ENCODE measurements at places on chromosomes 6 and 20.
A peak's percentile ranks its signal among the peaks of the same experiment; 100 is the strongest.

- peak; percentile 36 for DNase-seq
These were observed 12.9 kb downstream of the PARD6B start for GRCh38 chr20:50744143-50744792.

GRCh38 chr6:17167327-17167979 lies 65.6 kb downstream of the STMND1 start:
- DNase-seq = peak; percentile 1

DNA sequence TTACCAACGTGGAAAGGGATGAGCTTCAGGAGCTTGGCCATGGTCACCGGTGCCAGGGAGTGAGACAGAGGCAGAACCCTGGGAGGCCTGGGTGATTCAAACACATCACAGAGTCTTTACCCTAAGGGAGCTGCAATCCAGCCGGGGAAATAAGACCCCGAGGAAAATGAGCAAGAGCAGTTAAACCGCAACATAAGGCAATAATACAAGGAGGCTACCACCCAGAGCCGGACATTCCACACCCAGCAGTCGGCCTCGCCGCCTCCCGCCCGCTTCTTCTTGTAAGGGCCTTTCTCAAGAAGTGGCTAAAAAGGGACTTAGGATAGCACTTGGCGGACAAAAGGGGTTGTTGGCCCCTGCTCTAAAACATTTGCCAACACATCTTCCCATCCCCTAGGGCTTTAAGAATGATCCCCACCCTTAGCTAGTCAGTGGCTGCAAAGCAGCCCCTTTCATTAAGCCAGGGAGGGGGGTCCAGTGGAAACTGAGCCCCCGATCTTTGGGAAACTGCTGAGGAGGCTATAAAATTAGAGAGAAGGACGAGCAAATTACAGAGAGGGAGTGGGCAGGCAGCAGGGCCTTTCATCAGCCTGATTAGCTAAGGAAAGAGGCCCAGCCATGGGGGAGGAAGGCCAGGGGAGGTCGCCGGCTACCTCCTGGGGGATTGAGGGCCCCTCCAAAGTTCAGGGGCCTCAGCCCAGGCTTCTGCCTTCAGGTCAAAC lies 34.3 kb downstream of the SNX5 start:
- no peak for DNase-seq

- no peak for DNase-seq
These were observed 127.3 kb downstream of the BACH2 start for GRCh38 chr6:90169374-90169773.

DNA sequence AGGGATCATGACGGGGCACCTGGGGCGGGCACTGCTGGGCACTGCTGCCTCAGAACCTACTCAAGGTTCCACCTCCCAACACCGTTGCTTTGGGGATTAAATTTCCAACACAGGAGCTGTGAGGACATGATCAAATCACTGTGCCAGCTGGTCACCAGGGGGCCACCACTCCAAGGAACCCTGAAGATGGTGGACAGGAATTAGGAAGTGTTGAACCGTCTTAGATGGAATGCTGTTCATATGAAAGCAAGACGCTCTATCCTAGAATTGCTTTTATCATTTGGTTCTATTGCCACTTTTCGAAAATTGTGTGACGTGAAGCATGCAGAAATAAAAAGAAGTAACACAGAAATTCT lies 140.3 kb downstream of the DLL1 start:
- DNase-seq = no peak

- DNase-seq = no peak
These were observed 61.4 kb downstream of the DNAH8 start for GRCh38 chr6:38776515-38776914.

- DNase-seq = peak; percentile 85
These were observed 59.6 kb upstream of the TAGAP start for GRCh38 chr6:159104163-159104925.

GRCh38 chr6:150492941-150493340 lies 106.7 kb upstream of the PLEKHG1 start:
- no peak for DNase-seq

- DNase-seq = peak; percentile 37
These were observed 41.0 kb downstream of the QKI start for GRCh38 chr6:163455552-163455951.

DNA sequence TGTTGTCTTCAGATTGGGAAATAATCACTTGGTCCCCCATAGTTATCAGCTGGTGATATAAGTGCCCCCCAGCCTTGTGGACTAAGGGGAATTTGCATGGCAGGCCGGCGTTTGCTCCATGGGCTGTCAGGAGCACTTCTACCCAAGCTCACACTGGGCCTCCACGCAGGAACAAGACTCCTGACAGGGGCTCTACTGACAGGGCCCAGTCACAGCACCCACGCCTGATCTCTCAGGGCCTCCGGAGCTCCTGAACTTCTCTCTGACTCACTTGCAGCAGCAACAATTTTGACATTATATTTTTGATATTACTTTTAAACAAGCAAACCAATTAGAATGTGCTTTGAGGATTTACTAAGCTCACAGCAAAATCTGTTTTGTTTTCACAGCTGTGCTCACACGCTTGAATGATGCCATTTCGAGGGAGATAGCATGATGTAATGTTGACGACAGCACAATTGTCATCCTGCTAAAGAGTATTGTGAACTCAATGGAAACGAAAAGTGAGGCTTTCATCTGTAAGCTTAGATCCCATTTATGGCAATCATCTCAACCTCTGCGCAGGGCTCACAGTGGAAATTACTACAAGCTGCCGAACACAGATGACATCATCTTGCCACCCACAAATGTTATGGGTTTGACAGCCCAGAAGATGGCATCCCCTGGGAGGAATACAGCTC lies 28.7 kb upstream of the TXNDC5 start:
- peak; percentile 54 for DNase-seq

GRCh38 chr6:26556263-26557070 lies 18.3 kb downstream of the HMGN4 start:
- DNase-seq = peak; percentile 30

DNA sequence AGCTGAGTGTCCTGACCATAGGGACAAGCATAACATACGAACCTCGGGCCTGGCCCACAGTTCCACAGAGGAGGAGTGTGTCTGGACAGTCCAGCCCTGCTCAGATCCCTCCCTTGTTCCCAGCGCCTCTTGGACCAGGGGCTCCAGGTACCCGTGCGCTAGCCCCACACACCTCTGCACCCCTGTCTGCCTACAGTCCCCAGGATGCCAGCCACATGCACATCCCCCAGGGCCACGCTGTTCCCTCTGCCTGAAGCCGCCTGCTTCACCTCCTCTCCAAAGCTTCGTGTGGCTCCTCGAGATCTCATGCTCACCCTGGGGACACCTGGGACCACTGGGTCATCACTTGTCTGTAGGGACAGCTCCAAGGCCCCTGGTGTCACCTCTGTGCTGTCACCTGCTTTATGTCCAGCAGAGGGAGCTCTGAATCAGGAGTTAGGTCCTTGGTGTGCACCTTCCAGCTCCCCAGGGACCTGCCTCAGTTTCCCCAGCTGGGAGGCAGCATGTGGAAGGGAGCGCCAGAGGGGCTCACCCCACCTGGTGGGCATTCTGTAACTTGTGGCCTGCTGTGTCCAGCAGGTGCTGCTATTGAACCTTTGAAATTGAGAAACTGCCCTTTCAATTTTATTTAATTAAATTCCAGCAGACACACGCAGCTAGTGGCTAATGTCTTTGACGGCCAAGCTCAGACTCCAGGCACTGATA lies 7.3 kb upstream of the YTHDF1 start:
- DNase-seq = peak; percentile 60

DNA sequence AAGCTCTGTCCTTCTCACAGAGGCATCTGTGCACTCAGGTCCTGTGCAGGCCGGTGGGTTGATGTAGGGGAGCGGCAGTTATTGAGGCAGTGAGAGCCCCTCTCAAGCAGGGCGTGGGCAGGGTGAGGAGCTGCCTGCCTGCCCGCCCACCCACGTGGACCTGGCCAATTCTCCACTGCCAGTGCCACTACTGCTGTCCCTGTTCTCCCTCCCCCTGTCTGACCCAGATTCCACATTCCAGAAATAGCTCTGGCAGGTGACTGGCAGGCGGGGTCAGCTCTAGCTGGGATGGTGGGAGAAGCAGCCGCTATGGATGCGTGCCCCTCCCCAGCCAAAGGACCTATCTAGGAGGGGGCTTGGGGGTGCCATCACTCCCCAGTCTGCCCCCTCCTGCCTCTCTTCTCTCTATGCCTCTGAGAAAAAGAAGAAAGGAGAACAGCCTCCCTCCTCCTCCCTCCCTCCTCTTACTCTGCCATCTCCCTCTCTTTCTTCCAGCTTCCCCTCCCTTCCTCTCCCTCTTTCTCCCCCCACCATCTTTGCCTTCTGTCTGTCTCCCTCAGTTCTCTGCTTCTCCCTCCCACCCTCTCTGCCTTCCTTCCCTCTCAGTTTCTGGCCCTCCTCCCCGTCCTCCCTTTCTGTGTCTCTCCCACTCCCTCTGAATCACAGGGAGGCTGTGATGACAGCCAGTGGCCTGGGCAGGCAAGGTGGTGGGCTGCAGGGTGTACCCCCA lies 86.5 kb upstream of the MYL9 start:
- DNase-seq = no peak

- peak; percentile 62 for DNase-seq
These were observed 14.0 kb downstream of the GCNT2 start for GRCh38 chr6:10535193-10535592.

DNA sequence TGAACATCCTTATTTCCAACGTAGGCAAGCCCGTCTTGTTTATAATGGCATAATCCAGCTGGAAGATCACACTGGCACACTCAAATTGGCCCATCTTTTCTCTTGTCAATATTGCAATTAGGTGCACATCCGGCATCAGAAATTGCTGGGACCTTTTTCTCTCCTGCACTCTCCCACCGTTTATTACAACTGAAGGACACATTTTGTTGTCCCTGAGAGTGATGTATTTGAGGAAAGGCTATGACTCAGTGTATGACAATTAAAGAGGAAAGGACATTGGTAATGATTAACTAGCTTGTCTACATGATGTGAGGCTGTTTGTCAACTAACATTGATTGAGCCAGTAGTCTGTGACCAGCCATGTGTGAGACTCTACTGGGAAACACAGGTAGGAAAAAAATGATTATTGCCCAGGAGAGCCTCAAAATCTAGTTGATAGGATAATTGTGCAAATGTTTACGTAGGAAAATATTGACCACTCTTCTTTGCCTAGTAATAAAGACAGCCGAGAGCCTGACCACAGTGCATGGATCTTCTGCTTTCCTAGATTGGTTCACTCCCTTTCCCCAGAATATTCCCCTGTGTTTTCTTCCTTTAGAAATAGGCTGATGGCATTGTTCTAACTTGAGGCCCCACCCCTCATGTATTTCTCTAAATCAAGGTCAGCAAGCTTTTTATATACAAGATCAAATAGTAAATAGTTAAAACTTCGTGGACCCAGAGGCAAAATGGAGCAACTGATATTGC lies 230.0 kb upstream of the BTBD3 start:
- no peak for DNase-seq

DNA sequence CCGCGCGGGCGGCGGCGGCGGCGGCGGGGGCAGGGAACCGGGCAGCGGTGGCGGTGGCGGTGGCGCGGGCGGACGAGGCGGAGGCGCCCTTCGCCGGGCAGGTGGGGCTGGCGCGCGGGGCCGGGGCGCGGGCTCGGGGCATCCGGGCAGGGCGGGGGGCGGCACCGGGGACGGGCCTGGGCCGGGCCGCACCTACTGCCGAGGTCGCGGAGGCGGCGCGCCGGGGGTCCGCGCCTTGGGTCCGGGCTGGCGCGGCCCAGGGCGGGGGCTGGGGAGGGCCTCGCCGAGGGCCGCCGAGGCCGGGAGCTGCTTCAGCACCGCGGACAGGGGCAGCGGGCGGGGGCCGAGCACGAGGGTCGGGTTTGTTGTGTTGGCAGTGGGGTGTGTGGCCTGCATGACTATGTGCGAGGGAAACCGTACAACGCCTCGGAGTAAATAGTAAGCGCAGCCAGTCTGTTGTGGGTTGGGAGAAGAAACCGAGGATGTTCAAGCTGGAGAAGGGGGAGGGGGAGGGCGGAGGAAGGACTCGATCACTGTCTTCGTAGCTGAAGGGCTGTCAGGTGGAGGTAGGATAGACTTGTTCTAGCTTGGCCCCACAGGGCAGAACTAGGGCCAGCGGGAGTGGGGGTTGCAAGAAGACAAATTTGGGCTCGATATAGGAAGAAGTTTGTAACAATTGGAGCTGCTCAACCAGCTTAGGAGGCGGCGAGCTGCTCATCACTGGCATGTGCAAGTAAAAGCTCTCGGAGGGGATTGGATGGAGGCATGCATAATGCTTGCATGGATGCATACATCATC lies 593 bp downstream of the MMP24 start:
- DNase-seq = peak; percentile 21

DNA sequence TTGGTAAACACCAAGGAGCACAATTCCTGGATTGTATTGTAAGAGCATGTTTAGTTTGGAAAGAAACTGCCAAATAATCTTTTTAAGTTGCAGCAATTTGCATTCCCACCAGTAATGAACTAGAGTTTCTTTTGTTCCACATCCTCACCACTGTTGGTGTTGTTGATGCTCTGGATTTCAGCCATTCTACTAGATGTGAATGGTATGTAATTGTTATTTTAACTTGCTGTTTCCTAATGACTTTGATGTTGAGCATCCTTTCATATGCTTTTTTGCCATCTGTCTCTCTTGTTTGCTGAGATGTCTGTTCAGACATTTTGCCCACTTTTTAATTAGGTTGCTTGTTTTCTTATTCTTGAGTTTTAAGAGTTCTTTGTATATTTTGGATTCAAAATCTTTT lies 1654.1 kb downstream of the GRIK2 start:
- DNase-seq = no peak

DNA sequence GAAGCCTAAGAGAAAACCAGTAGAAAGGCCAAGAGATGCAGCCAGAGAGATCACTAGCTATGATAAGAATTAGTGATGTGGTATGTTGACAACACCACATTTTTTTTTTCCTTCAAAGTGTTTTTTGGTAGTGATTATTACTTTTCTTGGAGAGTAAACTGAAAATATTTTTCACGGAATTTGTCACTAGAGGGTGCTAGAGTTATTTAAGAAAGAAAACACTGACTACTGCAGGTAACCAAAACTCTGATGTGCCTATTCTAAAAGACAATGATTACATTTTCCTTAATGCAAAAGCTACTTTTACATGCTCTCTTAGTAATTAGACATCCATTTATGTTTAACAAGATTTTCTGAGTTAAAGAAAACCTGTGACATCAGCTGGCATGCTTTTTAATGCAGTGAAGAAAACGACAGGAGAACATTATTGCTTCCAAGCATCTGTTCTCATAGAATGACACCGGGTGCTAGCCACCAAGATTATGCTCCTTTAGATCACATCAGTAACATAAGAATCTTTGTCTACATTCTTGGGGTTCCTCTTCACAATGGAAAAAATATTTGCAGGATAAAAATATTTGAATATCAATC lies 28.8 kb downstream of the RWDD2A start:
- peak; percentile 61 for DNase-seq

DNA sequence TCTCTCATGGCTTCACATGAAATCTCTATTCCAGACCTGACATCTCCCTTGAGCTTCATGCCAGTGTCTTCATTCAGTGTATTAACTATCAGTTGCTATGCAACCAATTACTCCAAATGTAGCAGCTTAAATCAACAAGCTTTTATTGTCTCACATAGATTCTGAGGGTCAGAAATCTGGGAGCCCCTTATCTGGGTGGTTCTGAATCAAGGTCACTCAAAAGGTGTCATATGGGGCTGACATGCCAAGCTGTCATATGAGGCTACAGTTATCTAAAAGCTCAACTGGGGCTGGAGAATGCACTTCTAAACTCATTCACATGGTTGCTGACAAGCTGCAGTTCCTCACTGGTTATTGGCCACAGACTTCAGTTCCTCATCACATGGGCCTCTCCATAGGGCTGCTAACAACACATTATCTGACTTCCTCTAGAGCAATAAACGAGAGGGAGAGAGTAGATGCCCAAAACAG lies 7.3 kb upstream of the CGA start:
- no peak for DNase-seq

All from suppressor macrophage treated with lipopolysaccharide for 4 hours (primary cell).